ENCODE measurements at places on chromosomes 1 and 21. TPM values are rescaled to one million over a fixed set of nuclear protein-coding genes. Genes with fewer than 3 reads are reported as not detected.

The S100A10 gene
- 340 TPM for total RNA-seq

The DMRTA2 gene
- 0.18 TPM for total RNA-seq

The C1QB gene
- not detected for total RNA-seq

The LCE1E gene
- total RNA-seq = not detected

The ZMYM1 gene
- 7.2 TPM for total RNA-seq

The GPR25 gene
- total RNA-seq = not detected

The CYYR1 gene
- not detected for total RNA-seq

The CTSE gene
- total RNA-seq = not detected

The SLC9C2 gene
- not detected for total RNA-seq

The DIPK1A gene
- total RNA-seq = 17.1 TPM

The RGS16 gene
- 2.3 TPM for total RNA-seq

The S100A1 gene
- 0.54 TPM for total RNA-seq

The C1orf105 gene
- total RNA-seq = not detected

The DSCAM gene
- total RNA-seq = not detected

The CRYAA gene
- total RNA-seq = not detected

The CNST gene
- 13.1 TPM for total RNA-seq

The SPRR1A gene
- not detected for total RNA-seq

The LCE1F gene
- not detected for total RNA-seq

Data from fibroblast of the aortic adventitia (primary cell).